ENCODE measurements at places on chromosomes 7 and 10.

GRCh38 chr7:31633894-31634494, 53.0 kb upstream of the PPP1R17 start:
- DNase-seq = peak; percentile 6

DNA sequence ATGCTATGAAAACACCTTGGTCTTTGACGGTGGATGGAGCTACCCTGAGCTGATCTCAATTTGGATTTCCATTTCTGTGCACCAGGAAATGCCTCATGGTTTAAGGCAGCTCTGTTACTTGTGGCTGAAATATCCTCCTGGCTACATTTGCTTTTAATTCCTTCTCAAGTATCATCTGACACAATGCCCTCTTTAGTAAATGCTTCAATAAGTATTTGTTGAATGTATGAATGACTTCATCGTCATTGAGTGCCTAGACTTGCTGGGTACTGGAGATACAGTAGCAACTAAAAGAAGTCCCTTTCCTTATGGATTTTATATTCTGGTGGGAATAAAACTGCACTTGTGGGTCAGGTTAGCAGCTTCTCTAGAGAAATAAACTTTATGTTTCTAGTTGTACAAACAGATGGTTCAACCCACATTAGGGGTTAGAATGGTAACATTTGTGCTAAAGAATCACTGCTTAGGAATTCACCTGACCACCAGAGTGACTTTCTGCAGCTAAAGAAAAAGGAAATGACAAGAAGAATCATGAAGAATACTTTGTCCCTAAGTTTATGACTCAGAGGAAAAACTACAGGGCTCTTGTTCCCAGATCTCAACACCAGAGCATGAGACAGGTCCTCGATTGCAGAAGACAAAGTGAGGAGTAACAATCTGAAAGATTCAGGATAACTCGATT, 21.8 kb upstream of the SMNDC1 start:
- no peak for DNase-seq

DNA sequence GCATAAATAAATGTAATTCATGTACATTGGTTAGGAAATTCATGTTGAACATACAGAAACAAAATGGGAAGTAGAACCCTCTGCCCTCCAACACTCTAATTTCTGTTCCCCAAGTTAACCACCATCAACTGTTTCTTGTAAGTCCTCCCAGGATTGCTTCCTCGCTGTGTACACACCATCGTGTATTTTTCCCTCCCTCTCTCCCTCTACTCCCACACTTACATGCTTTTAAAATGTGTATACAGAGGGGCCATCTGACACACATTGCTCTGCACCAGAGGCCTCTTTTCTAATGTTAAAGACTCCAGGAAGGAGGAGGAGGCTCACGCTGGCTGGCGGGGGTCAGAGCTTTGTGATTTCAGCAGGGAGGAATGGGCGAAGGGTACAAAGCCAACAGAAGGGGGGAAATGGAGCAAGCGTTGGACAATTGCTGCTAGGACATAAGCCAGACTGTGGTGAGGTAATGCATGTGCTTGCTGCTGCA, 1.9 kb upstream of the EPHA1 start:
- DNase-seq = no peak

DNA sequence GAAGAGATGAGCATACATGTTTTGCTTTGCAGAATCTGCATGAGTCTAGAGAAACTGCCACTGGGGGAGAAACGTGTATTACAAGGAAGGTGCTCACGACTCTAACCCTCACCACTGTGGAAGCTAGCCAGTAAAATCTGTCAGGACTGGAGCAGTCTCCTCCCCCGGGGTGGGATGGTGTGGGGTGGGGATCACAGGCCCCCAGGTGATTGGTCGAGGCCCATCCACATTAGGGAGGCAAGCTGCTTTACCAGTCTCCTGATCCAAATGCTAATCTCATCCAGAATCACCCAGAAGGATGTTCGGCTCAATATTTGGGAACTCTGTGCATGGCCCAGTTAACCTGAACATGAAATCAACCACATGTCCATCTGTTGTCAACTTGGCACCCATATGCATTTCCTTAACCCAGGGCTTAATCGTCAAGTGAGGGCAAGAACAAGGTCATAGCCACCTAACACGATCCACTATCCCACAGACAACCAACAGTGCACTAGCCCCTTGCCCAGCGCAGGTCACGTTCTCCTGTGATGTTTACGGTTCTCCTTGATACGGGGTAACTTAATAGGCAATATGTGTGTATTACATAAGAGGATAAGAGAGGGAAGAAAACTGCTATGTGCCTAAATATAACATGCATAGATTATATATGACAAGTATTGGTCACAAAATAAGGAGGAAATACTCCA, 40.8 kb downstream of the DNAJB6 start:
- DNase-seq = no peak

DNA sequence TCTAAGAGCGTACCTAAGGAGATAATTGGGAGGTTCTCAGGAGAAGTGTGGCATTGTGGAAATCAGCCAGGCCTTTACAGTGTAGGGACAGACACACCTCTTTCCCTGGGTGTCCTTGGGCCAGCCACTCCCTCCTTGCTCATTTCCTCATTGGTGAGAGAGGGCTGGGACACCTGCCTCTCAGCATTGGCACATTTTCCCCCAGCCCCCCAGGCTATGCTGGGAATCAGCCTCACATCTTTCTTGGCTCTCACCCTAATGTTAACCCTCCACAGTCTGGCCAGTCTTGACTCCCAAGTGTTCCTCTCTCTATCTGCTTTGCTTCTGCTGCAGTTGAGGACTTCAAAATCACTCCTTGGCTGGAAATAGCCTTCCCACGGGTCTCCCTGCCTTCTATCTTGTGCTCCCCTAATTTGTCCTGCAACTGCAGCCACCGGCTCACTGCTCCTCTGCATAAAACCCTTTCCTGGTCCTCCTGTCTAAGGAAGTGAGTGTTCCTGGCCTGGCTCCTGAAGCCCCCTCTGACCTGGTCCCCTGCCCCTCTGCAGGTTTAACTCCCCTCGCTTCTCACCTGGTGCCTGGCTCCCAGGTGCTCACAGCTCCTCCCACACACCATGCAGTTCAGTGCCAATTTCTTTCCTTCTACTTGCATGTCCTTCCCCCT, 15.8 kb downstream of the TBXAS1 start:
- DNase-seq = no peak

DNA sequence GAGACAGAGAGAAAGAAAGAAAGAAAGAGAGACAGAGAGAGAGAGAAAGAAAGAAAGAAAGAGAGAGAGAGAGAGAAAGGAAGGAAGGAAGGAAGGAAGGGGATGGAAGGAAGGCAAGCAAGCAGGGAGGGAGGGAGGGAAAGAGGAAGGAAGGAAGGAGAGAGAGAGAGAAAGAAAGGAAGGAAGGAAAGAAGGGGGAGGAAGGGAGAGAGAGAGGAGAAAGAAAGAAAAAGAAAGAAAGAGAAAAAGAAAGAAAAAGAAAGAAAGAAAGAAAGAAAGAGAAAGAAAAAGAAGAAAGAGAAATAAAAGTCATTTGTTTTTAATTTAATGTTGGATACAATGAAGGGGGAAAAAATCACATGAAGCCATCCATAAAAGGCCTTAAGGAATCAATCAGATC, 4.6 kb upstream of the RASSF4 start:
- DNase-seq = no peak

DNA sequence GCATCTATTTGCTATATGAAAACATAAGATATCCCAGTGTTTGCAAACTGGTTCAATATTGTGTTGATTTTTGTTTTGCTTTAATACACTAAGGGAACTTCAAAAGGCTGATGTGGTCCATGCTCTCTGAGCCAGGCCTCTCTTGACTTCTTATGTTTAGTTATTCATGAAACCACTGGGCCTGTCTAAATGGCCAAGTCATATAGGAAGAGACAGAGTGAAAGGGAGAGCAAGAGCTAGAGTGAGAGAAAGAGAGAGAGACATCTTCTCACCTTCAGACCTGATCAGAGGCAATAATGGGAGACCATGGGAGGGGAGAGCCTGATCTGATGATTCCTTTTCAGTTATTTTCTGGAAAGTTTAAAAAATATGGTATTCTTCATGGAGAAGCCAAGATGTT, 6.1 kb upstream of the FAS start:
- no peak for DNase-seq

DNA sequence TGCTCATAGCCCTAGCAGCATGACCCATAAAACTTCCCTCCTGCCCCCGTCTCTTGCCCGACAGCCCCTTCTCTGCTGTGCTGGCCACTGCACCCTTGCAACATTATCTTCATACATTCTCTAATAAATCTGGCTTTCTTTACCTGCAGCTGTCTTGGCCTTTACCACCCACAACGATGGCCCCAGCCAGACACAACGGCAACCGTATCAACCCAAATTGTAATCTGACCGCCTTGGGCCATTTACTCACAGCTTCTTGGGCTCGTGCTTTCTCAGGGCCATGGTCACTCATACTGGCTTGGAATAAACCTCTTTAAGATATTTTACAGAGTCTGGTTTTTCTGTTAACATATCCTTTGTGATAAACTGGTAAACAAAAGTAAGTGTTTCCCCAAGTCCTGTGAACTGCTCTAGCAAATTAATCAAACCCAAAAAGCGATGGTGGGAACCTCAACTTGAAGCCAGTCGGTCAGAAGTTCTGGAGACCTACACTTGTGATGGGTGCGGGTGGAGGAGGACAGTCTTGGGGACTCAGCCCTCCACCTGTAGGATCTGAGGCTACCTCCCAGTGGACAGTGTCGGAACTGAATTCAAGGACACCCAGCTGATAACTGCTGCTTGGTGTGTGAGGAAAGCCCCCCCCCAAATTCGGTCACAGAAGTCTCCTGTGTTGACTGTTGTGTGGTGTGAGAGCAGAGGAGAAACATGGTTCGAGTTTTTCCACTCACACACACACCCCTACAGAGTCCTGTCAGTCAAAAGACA, 87.6 kb upstream of the ATP6V0A4 start:
- no peak for DNase-seq

DNA sequence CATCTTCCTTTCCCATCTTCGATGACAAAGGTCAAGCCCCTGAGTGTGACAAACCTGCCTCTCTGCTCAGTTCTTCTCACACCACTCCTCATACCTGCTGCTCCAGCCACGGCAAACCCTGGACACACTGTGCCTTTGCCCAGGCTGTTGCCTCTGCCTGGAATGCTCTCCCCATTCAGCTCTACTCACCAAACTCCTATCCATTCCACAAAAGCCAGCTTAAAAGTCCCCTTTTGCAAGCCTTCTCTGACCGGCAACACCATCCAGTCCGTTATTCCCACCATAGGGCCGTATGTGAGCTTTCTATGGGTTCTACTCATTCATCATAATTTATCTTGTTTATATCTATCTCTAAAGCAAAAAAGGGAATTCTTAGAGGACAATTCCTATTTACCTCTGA, 15.2 kb downstream of the GFRA1 start:
- no peak for DNase-seq

- DNase-seq = no peak
These were observed 185.7 kb downstream of the ELFN1 start for GRCh38 chr7:1855725-1856160.

- peak; percentile 8 for DNase-seq
These were observed 98.0 kb upstream of the GATA3 start for GRCh38 chr10:7956508-7956907.

GRCh38 chr10:60043561-60044241, 137.3 kb upstream of the CCDC6 start:
- no peak for DNase-seq

DNA sequence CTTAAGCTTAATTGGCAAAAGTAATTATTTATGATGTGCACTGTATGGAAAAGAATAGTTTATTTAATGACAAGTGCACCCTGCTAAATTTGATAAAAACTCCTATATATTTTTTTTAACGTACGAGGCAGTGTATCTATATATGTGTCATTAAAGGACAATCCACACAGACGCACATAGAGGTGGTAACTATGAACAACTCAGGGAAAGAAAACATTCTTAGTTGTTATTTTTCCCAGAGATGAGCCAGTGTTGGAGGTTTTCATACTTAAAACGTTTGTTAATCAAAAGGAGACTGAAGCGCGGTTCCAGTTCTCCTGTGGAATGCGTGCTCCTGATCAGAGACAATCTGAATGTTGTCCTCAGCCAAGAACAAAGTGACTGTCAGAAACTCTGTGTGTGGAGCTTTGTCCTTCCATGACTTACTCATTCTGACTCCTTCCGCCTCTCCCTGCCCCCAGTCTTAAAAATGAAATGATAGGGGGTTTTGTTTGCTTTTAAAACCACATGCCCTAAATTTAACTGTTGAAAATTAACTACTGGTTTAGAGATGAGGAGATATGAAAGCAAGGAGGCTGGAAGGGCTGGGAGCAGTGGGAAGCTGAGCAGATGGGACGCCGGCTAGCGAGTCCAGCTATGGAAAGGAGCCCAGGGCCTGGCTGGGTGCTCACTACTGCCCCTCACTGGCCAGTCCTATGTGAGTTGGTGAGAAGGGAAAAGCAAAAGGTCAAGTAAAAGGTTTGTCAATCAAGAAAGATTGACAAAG, 99.6 kb downstream of the SVIL start:
- no peak for DNase-seq

DNA sequence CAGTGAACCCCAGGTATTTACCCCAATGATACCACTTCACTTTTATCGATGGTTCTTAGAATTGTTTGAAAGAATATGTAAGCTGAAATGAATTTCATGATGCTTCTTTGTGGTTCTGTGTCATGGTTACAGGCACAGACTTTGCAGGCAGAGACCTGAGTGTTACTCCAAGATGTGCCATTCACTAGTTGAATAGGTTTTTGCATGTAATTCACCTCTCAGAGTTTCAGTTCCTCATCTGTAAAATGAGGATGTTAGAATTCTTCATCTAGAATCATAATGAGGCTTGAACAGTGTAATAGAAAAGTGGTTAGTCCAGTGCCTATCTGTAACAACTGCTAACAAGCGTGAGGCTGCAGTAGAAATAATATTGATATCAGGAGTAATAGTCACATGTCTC, 54.6 kb downstream of the VSTM2A start:
- DNase-seq = no peak

- no peak for DNase-seq
These were observed 65.5 kb downstream of the SNX10 start for GRCh38 chr7:26356929-26357798.

- no peak for DNase-seq
These were observed 8.1 kb downstream of the DOCK1 start for GRCh38 chr10:126913316-126913715.
